MG63 (cell line): ENCODE measurements at places on chromosomes 5 and 9. TPM values are rescaled to one million over a fixed set of nuclear protein-coding genes. Genes with fewer than 3 reads are reported as not detected.

NSG2 gene
- total RNA-seq: not detected in 2 replicates

- DNase-seq: no peak
Measured at GRCh38 chr5:10222326-10222725, 27.4 kb downstream of the ATPSCKMT start.

GRCh38 chr9:7147121-7148090, 389.6 kb downstream of the KDM4C start:
- DNase-seq: no peak

GRCh38 chr5:180804129-180804618, 1.6 kb upstream of the MGAT1 start:
- DNase-seq: no peak

- no peak for DNase-seq
Measured at GRCh38 chr9:92384375-92384774, 20.0 kb downstream of the OGN start.

DNA sequence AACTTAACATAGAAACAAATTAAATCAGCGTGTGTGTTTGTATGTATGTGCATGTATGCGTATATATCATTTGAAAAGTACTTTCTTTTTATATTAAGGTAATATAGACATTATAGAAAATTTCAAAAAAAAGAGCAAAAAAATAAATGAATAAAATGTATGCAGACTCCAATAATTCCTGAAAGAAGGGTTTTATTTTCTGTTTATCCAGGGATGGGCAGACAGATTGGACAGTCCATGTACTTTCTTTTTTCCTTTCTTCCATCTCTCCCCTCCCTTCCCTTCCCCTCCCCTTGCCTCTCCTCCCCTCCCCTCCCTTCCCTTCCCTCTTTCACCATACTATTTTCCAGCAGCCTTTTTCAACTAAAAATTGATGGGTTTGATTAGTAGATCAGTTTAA, 123.8 kb downstream of the SGCD start:
- no peak for DNase-seq

- no peak for DNase-seq
Measured at GRCh38 chr9:98479967-98480847, 224.8 kb upstream of the TBC1D2 start.
